ENCODE measurements at places on chromosomes 7 and 10.
A peak's percentile ranks its signal among the peaks of the same experiment; 100 is the strongest.

DNA sequence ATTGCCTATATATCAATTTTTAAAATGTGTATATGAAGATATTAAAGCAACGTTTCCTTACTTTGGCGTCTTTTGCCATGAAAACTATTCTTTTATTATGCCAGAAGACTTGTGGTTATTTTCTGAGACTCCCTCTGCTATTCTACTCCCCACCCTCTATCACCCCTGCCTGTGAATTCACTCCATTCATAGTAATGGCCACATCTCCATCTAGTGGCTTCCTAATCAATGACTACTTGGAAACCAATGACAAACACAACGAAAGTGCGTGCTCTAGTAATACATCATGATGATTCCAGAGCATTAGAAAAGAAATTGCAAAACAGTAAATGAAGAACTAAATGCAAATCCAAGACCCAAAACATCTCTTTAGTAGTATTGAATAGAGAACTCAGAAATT is 186.7 kb upstream of the HGF start:
- peak; percentile 55 for DNase-seq

DNA sequence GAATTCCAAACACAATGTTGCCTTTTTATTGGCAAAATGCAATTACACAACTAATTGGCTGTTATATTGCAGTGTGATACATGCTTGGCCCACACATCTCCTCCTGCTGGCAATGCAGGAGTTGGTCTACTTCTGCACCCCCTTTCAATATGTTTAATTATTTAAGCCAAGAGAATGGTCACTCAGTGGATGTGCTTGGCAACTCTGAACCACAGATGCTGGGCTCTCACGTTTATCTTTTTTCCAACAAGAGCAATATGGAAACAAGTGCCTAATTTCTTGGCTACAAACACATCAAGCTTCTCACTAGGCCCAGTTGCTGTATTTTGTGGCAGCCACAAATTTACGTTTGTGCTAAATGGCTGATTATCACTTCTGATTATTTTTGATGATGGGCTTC is 1149.2 kb upstream of the CELF2 start:
- no peak for DNase-seq

DNA sequence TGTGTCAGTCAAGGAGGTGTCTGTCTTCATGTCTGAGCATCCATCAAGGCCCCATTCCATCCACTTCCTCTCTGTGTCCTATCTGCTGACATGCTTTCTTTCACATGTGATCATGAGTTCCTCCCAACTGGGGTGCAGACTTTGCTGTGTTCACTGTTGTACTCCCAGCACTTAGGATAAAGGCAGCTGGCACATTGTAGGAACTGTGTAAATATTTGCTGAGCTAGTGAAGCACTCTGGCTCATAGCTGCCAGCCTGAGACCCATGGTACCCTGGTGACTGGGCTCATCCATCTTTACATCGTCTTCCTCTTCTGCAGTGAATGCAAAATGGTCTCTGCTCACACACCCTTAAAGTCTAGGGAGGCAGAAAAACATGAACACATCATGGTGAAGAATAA is 242.2 kb upstream of the IGFBP3 start:
- DNase-seq: no peak

DNA sequence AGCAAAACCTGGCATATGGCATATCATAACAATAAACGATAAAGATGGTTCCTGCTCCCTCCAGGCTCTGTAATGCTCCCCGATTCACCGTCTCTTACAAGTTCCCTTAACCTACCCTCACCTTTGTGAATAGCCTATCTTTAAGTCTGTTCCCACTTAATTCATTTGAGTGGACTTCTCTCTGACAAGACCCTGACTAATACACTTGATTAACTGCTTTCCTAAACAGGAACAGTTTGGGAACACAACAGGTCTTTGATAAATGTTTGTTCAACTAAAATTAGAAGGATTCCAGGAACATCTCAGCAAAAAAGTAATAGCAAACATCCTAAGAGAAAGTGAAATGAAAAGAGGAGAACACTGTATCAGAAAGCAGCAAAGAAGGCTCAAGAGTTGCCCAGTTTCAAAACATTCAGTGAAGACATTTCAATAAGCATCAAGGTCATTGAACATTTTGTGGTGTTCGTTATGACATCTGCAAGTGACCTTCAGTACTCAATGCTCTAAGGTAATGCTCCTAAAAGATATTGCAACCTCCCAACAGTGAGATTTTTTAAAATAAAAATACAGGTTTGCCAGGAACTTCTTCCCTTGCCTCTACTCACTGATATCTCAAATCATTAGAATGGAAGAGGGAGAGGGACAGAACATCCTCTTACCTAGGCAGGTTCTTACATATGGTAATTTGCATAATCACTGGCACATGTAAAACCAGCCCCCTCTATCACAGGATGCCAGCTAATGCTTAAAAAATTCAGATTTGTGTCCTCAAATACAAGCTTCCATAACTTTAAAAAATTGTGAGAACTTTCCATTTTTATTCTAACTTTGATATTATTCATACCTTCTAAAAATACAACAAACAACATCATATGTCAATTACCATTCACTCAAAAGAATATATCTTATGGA is 11.4 kb upstream of the ARHGAP12 start:
- no peak for DNase-seq

- no peak for DNase-seq
Measured at GRCh38 chr7:27245798-27246691, 3.4 kb downstream of the EVX1 start.

DNA sequence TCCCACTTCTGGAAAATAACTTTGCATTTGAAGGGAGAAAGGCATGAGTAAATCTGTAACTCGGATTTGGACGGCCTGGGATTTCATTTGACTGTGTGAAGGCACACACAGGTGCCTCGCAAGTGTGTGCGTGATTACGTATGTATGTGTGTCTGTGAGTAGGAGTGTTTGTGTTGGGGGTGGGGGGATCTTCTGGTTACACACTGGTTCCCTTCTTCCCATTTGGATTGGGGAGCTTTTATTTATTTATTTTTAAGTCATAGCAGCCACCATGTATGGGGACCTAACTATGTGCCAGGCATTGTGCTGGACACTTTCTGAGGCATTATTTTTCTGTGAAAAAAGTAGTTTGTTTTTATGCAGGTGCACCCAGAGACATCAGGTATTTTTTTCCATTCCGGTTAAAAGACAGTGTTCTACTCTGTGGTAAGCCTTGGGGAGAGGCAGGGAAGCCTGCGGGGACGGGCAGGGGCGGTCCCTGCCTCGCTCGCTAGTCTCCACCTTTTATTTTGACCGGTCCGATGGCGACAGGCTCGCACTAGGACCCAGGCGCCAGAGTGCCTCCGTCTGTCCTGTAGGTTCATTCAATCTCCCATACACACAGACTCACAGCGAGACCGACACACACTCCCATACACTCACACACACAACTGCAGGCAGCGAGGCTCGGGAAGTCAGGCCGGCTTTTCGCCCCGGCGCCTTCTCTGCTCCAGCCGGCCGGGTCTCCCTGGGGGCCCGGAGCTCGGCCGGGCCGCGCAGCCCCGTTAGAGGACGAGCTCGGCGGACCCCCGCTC is at the start of gene MXI1:
Gene MXI1, plus strand, starts transcription at position 595 of the 794 bp plus-strand sequence. CDS start 204 bp downstream, outside the sequence.
- peak; percentile 56 for DNase-seq

- DNase-seq: no peak
Measured at GRCh38 chr7:128934361-128935341, 3.1 kb upstream of the IRF5 start.

GRCh38 chr7:137975768-137976167 is 26.1 kb downstream of the CREB3L2 start:
- DNase-seq: no peak

- DNase-seq: no peak
Measured at GRCh38 chr10:110421512-110422138, 76.1 kb upstream of the DUSP5 start.
